Stimulated activated CD4-positive, alpha-beta T cell treated with anti-CD3 and anti-CD28 coated beads, TNF-alpha, amount 100 ng/mL, for 4 hours (primary cell): ENCODE measurements at places on chromosomes 2 and 18.

DNA sequence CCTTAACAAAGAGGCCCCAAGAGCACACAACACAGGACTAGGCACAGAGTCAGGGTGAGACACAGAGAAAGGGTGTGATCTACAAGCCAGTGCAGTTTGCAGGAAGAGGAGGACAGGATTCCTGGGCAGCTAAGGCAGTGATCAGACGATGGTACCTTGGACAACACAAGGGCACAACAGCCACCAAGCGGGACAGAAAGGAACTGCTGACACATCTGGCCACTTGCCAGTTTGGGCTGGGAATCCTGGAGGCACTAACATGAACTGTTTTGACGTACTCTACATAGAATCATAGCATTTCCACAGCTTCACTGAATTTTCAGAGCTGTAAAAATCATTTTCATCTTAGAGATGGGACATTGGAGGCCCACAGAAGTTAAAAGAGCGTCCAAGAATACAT lies 221.5 kb upstream of the SLC35G4 start:
- no peak for DNase-seq

GRCh38 chr2:234976479-234977227 lies 24.8 kb downstream of the SH3BP4 start:
- no peak for DNase-seq

DNA sequence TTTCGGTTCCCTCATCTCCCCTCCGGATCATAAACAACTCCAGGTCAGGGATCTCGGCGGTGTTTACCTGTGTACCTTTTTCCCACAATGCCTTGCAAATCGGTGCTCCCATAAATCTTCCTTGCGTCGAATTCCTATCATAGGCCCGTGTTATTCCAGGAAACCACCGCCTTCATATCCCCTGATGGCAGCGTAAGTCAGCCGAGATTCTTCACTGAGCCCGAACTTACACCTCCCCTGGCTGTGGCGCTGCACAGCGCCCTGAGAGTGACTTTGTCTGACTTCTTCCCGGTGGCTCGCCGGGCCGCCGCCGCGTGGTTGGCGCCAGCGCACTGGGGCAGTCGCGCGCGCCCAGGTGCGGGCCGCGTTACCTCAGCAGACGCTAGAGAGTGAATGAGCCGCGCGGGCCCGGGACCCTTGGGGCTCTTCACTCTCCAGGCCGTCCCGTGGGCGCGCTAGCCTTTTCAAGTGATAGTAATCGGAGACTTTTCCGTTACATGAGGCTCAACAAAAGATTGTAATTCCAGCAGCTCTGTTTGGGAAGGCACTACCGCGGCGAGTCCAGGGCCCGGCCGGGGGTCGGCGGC lies 101.6 kb downstream of the SPTBN1 start:
- peak; percentile 61 for DNase-seq

DNA sequence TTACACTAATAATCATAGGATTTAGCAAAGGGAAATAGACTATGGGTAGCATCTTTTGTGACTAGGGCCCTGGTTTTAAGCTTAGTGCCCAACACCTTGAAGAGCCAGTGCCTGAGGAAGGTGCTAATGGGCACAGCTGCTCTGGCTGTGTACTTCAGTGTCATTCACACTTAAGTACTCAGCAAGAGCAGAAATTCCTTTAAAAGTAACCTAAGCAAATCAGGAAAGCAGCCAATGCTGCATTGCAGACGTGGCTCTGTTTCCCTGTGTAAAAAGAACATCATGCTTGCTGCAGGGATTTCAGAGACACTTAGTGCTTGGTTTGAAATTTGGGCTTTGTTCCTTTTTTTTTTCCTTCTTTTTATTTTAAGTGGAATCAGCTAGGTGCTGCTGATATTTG lies 505.4 kb downstream of the SUCLG1 start:
- no peak for DNase-seq

GRCh38 chr18:60372596-60372995 lies at the start of gene MC4R:
Gene MC4R (minus strand): TSS chr18:60372775. CDS start chr18:60372349, 426 bp downstream.
- DNase-seq: no peak

DNA sequence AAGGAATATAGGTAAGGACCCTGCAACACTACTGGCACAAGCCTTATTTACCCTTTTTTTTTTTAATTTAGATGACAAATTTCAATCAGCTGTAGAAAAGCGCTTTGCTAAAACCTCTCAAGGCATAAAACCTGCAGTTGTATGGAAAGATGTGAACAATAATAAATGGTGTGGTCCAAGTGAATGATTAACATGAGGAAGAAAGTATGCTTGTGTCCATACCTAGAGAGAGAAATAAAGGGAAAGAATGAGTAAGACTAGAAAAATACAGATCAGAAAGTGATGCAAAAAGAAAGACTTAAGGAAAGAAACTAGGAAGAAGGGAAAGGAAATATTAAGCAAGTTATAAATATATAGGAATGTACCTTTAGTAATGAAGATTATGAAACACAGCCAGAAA lies 119.2 kb upstream of the SCN7A start:
- DNase-seq: no peak

- DNase-seq: no peak
Measured at GRCh38 chr2:11040992-11041391, 114.3 kb upstream of the SLC66A3 start.

DNA sequence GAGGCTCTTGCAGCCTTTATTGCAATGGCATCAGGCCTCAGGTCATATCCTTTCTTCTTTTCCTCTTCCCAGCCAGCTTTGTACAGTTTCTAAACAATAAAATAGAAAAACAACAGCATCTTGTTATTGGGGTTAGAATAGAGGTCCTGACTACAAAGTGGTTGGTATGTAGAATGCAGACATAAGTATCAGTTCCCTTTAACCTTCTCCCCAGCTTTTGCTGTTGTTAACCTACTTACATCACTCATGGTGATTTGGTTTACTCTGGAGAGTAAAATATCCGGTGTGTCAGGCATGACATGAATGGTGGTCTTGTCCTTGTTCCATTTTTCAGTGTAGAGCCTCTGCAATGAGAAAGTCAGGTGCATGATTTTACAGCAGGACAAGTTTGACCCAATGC lies 69.8 kb downstream of the NEB start:
- DNase-seq: no peak

- DNase-seq: no peak
Measured at GRCh38 chr2:203814661-203815540, 52.7 kb upstream of the CTLA4 start.

- DNase-seq: no peak
Measured at GRCh38 chr2:110804915-110805314, 72.5 kb downstream of the ACOXL start.

DNA sequence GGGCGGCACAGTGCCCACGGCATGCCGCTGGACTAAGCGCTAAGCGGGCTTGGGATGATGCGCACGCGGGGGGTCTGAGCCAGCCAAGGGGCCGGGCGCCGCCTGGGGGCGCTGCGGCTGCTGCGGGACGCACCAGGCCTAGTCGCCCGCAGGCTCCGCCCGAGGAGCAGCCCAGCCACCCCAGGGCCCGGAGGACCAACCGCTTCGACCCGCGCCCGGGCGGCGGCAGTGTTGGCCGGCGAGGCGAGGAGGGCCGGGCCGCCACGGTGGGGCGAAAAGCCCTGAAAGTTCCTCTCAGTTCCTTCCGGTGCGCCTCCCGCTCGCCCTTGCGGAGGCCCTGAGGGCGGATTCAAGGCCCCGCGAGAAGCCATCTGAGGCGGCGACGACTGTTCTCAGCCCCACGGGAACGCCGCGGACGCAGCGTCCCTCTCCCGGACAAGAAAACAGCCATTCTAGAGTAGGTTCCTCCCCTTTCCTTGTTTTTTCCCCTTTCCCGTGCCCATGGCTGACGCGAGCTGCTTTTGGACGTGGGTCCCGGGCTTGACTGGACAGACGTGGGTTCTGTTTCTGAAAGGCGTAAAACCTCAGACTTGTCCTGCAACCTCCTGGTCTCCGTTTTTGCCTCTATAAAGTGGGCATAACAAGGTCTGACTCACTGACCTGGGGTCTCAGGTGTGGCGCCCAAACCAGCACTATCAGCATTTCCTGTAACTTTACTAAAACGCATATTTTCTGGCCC lies at the start of gene ANKAR:
TSS of gene ANKAR (plus strand) at position 297 of the 739 bp plus-strand sequence. CDS start 1,821 bp downstream, outside the sequence.
- peak; percentile 73 for DNase-seq

DNA sequence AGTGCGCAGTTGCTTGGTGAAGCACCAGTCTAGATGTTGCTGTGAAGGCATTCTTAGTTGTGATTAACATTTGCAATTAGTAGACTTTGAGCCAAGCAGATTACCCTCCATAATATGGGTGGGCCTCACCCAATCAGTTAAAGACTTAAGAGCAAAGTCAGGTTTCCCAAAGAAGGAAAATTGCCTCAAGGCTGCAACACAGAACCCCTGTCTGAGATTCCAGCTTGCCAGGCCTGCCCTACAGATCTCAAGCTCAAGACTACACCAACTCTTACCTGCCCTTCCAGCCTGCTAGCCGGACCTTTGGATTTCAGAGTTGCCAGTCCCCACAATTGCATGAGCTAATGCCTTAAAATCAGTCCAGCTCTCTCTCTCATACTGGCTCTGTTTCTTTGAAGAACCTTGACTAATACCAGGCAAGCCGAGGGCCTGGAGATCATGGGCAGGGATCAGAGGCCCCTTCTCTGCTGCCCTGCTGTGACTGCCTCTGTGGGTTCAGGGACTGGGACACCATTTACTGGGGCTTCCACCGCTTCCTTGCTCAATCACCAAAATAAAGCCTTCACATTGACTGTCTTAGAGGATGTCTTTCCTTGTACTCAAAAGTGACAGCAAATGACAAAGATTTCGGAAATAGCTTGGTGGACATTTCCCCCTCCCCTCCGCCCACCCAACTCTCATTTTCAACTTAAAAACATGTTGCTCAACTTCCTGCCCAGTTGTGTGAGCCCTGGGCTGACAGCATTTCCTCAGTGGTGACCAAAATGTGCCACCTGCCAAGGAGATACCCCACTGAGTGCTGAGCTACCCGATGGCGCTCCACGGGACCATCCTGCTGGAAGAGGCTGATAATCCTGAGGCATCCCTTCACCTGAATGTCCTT lies 86.7 kb downstream of the GALNT14 start:
- no peak for DNase-seq

- DNase-seq: peak; percentile 4
Measured at GRCh38 chr2:101152272-101153076, 1.3 kb upstream of the TBC1D8 start.

DNA sequence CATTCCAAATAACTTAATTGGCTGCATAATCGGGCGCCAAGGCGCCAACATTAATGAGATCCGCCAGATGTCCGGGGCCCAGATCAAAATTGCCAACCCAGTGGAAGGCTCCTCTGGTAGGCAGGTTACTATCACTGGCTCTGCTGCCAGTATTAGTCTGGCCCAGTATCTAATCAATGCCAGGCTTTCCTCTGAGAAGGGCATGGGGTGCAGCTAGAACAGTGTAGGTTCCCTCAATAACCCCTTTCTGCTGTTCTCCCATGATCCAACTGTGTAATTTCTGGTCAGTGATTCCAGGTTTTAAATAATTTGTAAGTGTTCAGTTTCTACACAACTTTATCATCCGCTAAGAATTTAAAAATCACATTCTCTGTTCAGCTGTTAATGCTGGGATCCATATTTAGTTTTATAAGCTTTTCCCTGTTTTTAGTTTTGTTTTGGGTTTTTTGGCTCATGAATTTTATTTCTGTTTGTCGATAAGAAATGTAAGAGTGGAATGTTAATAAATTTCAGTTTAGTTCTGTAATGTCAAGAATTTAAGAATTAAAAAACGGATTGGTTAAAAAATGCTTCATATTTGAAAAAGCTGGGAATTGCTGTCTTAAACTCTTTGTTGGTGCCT lies 1.4 kb downstream of the PCBP1 start:
- DNase-seq: no peak

DNA sequence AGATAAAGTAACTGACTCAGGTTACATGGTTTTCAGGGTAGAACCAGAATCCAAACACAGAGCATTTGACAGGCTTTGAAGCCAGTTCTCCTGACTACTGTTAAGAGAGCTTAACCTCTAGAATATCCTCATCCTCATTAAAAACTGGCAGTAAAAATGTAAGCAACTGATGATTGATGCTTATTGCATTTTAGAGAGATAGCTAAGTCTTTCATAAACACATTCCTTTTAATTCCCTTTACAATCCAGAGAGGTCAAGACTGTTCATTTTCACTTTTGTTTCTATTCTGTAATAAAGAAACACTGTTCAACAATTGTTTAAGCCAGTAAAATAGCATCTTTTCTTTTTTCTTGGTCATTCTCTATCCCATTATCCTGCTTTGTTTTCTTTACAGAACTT lies 53.9 kb upstream of the RAB27B start:
- no peak for DNase-seq

DNA sequence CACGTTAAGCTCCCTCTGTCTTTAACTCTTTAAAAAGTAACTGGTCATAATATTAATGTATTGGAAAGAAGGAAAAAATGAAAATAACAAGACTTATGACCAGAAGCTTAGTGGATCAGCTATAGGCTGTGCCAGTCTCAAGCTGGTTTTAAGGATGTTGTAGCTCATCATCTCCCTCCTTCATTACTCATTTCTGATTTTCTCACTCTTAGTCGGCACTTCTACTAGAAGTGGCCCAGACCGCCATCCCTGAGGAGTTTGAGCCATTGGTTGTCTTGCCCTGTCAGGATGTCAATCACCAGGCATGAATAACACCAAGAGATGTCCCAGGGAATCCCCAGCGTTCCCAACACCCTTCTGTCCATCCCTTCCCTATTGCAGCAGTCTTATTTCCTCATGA lies 151.5 kb downstream of the ASXL3 start:
- no peak for DNase-seq

GRCh38 chr2:18093196-18093595 lies 214.7 kb downstream of the KCNS3 start:
- DNase-seq: no peak

DNA sequence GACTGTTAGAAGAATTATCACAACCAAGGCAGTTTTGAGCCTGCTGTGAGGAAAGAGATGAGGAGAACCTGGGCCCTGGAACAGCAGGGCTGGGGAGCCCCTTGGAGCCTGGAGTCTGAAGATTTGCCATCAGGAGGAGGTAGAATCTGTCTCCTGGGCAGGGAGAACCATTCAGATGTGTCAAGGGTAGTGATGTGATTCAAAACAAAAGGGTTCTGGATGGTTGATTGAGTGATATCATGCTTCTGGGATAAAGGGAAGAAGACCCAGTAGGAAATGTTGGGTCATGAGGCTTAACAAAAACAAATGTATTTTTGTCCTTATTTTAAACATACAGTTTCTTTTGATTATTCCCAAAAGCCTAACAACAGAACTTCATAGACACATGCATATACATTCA lies 28.6 kb downstream of the RNF144A start:
- DNase-seq: no peak

- DNase-seq: no peak
Measured at GRCh38 chr2:127314193-127314988, 20.4 kb upstream of the ERCC3 start.

GRCh38 chr2:112918256-112918655 lies 7.3 kb downstream of the IL37 start:
- no peak for DNase-seq

- DNase-seq: no peak
Measured at GRCh38 chr2:167334146-167334742, 446.0 kb downstream of the XIRP2 start.

- no peak for DNase-seq
Measured at GRCh38 chr2:239186516-239187357, 214.1 kb downstream of the HDAC4 start.

GRCh38 chr2:173053043-173053699 lies 22.5 kb upstream of the MAP3K20 start:
- DNase-seq: no peak

- DNase-seq: no peak
Measured at GRCh38 chr2:188320861-188321260, 29.2 kb downstream of the GULP1 start.

- DNase-seq: no peak
Measured at GRCh38 chr2:231646476-231646875, 53.8 kb downstream of the TEX44 start.

- DNase-seq: no peak
Measured at GRCh38 chr2:12762976-12763375, 46.2 kb downstream of the TRIB2 start.
